ENCODE measurements at places on chromosomes 3 and 15.

GRCh38 chr15:97177151-97177577, 783.3 kb upstream of the ARRDC4 start:
- peak; percentile 40 for DNase-seq

DNA sequence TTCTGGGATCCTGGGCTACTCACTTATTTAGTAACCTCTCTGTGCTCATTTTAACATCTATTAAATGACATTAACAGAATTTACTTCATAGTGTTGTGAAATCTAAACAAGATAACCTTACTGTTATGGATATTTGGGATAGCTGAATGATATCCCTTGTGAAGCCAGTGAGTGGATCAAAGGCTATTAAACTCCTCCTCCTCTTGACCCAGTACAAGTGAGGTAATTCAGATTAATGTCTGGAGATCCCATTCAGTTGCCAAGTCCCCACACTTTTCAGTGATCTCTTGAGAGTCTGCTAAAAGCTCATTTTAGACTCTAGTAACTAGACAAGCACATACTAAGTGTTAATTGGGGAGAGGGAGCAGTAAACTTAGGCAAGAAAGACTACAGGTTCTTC, 2.5 kb upstream of the ANKRD28 start:
- DNase-seq = no peak

GRCh38 chr3:71585131-71585530, 1.6 kb upstream of the FOXP1 start:
- no peak for DNase-seq

DNA sequence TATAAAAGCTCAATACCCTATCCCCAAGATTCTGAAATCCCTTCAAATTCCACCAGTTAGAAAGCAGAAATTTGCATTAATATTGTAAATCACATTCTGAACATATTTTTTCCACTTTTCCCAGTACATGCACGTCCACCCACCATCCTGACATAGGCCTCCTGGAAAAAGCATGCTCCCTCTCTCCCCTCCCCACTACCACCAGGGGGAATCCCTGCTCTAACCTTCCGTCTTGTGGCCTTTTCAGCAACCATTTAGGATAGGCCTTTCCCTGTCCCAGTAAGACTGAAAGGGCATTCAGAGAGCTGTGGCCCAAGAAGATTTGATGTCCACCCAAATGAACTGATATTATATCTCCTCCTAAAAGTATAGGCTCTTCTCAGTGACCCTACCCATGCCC, 182.1 kb downstream of the ARRDC4 start:
- peak; percentile 40 for DNase-seq
